Vagina (tissue), 2 donors: ENCODE measurements at places on chromosomes 12 and 14. TPM values are rescaled to one million over a fixed set of nuclear protein-coding genes. Genes with fewer than 3 reads are reported as not detected.

RNF34 gene
- 30.2 TPM for total RNA-seq

GLT8D2 gene
- total RNA-seq = 11.0 TPM

- no peak for DNase-seq
These were observed 45.0 kb downstream of the RAB35 start for GRCh38 chr12:120071493-120072020.

- no peak for DNase-seq
These were observed 91.7 kb upstream of the RFLNA start for GRCh38 chr12:124203176-124203575.

DNA sequence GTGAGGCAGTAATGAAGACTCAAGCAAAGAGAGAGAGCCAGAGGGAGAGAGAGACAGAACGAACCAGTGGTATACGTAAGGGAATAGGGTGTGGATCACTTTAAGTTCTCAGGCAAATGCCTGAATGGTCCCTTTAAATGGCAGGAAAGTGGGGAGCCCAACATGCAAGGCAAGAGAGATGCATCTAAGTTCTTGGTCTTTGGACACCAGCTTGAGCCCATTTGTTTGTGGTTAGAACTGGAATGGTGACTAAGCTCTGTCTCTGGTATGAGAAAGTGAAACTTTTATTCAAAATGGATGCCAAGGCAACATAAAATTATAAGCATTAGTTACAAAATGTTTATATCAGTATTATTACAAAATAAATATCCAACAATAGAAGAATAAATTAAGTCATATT lies 192.2 kb upstream of the ALG10 start:
- no peak for DNase-seq

DNA sequence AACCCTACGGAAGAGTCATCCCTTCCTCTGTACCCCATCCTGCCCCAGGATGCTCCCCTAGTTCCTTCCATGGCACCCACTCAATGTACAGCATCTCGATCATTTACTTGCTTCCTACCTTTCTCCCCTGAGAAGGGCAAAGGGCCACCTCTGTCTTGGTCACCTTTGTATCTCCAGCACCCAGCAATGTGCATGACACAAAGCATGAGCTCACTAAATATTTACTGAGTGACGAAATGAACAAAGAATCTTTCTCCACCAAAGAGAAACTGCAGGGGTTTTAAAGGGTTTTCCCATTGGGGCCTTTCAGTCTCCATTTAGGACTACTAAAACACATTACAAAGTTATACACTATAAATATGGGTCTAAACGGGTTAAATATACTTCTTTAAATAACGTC lies 30.6 kb downstream of the ATG14 start:
- DNase-seq = no peak

- DNase-seq = no peak
These were observed at the start of gene PTPN6 for GRCh38 chr12:6950811-6951540. TSS of gene PTPN6 (plus strand) at chr12:6951356. CDS start at chr12:6951513, 157 bp downstream.

DNA sequence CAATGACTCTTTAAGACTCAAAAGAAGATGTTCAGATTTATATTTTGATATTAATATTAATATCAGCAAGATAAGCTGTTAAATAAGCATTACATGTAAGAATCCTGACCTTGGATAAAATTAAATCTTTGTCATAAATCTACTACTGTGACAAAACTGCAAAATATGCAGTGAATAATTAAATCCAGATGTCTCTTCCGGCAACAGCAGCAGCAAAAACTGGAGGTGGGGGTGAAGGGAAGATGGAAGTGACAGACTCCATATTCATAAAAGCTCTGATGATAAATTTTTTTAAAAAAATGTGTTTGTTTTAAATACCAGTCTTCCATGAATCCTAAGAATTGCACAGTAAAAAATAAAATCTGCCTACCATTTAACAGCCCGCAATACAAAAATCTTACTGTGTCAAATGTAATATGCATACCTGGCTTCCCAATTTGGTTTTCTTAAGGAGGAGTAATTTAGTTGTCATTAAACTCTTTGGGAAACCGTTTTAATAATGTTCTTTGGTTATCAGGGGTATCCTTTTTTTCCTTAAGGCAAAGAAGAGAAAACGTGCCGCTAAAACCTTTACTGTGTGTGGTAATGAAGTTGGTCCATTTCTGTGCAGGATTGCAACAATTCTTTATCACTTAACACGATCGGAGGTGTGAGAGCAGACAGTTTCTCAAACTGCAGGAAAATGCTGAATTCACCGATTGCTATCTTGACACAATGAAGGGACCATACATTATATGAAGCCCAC lies 478.2 kb downstream of the DIO2 start:
- no peak for DNase-seq

DNA sequence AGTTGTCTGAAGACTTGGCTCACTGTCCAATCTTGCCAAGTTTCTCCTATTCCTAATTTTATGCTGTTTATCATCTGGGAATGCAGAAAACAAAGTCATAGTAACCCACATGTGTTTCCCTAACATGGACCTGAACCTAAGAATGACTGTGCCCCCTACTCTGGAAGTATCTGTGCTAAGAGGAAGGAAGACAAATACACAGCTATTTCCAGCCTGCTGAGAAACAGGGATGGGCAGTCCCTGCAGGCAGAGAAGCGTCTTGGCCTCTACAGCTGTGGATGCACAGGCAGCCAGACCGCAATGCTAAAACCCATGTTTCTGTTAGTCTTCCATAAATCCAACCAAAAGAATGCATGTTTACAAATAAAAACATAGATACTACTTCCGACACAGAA lies 56.2 kb downstream of the DUSP16 start:
- DNase-seq = no peak

DNA sequence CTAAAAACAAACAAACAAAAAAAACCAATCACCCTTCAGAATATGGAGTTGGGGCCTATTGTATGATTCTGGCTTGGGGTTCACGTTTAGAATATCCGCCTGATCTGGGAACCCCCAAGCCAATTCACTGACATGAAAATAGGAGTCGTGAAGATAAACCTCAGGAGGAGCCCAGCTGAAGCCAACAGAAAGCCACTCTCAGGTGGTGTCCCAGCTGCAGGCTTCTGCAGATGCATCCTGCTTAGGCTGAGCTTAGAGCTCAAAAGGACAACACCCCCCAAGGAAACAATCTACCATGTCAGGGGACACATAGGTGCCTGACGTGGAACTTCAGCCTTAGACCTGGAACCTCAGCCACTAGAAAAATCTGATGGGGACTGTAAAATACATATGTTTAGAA lies 51.9 kb downstream of the SYNE3 start:
- no peak for DNase-seq
